Activated CD4-positive, alpha-beta T cell treated with anti-CD3 and anti-CD28 coated beads, Interleukin-2, amount 10 ng/mL, durations not matched to agents 24 days and 14 days (primary cell): ENCODE measurements at places on chromosomes 7 and 10. TPM values are rescaled to one million over a fixed set of nuclear protein-coding genes. Genes with fewer than 3 reads are reported as not detected.

Gene KLHDC10
- total RNA-seq: 14.4 and 16.8 TPM in 2 replicates

Gene ACTL6B
- not detected in 2 replicates for total RNA-seq

DNA sequence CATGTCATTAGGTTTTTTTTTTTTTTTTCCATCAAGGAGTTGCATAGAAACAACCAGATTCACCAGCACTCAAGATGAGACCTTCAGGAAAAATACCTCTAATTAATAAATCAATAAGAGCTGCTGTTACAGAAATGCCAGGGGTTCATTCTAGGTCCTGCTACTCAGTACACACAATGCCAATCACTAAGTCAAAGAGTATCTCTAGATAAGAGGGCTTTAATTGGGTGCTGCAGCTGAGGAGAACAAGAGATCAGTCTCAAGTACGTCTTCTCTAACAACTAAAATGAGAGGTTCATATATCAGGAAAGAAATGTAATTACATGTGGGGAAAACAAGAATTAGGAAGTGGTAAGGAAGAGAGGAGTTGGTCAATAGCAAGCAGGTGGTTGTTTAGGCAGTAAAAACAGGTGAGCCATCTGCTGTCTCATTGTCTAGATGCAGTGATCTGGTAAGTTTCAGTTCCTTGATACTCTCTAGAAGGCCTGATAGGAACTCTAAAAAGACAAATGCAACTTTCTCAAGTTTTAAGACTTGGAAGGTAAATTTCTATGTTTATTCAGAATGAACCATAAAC lies 272.9 kb upstream of the ZWINT start:
- no peak overlapping the region for H3K4me3 ChIP-seq
- H3K27me3 ChIP-seq: no peaks in the 10 kb centered on the region
- no peaks in the 10 kb centered on the region for H3K36me3 ChIP-seq
- DNase-seq: no peak
- H3K4me1 ChIP-seq: no peaks in the 10 kb centered on the region

DNA sequence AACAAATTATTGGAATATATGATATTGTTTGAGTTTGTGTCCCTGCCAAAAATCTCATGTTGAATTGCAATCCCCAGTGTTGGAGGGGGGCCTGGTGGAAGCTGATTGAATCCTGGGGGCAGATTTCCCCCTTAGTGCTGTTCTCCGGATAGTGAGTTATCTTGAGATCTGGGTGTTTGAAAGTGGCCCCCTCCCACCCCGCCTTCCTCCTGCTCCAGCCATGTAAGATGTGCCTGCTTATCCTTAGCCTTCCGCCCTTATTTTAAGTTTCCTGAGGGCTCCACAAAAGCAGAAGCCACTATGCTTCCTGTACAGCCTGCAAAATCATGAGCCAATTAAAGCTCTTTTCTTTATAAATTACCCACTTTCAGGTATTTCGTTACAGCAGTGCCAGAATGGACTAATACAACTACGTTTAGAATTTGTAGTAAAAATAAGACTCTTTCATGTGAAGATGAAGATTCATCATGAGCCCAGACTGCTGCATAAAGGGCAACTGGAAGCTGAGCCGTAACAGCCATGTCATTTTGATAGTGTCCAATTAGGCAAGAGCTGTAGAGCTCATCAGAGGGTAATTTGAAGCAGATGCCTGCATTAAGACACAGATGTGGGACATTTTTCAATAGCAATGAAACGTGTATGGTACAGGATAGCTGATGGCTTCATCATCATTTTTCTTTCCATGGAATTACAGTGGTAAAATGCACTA lies 1007.2 kb downstream of the REEP3 start:
- no peaks in the 10 kb centered on the region for H3K27me3 ChIP-seq
- no peak overlapping the region for H3K27ac ChIP-seq
- no peaks in the 10 kb centered on the region for H3K36me3 ChIP-seq
- no peak overlapping the region for H3K4me3 ChIP-seq
- no peak for DNase-seq
- H3K4me1 ChIP-seq: no peaks in the 10 kb centered on the region

- H3K27ac ChIP-seq: no peak overlapping the region
- DNase-seq: no peak
- no peak overlapping the region for H3K4me3 ChIP-seq
These were observed 26.1 kb downstream of the CALML3 start for GRCh38 chr10:5550621-5551530.

GRCh38 chr10:8600192-8600591 lies 545.7 kb downstream of the GATA3 start:
- no peak overlapping the region for H3K4me3 ChIP-seq
- DNase-seq: no peak
- no peaks in the 10 kb centered on the region for H3K4me1 ChIP-seq

DNA sequence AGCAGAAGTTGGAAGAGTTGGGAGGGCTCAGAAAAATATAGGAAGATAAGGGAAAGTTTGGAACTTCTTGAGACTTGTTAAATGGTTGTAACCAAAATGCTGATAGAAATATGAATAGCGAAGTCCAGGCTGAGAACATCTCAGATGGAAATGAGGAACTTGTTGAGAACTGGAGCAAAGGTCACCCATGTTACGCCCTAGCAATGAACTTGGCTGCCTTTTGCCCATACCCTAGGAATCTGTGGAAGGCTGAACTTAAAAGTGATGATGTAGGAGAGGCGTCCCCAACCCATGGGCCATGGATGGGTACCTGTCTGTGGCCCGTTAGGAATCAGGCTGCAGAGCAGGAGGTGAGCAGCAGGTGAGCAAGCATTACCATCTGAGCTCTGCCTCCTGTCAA lies 347.8 kb downstream of the ARL4A start:
- H3K4me3 ChIP-seq: no peak overlapping the region
- DNase-seq: no peak
- no peaks in the 10 kb centered on the region for H3K4me1 ChIP-seq
- no peaks in the 10 kb centered on the region for H3K36me3 ChIP-seq
- no peak overlapping the region for H3K27ac ChIP-seq
